H9 (cell line): ENCODE measurements at places on chromosomes 2 and 18.
A peak's percentile ranks its signal among the peaks of the same experiment; 100 is the strongest.

DNA sequence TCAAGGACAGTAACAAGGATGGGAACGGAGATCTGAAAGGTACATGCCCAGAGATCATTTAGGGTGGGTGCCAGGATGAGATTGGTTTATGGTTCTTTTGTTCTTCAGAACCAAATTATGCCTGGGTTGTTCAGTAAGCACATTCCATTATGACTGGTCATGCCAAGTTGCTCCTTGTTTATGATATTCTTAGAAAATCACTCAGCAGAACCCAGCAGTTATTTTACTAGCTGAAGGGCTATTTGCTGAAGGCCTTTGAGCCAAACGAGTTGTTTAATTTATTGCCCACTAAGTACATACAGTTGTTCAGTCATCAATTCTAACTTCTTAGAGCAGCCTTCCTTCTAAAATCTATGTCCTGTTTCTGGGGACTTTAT, 635 bp downstream of the SLC3A1 start:
- DNase-seq: no peak
- no peaks in the 10 kb centered on the region for H3K27me3 ChIP-seq
- no peaks in the 10 kb centered on the region for H3K4me1 ChIP-seq
- no peaks in the 10 kb centered on the region for H3K36me3 ChIP-seq

GRCh38 chr2:84781942-84782716, 98.8 kb downstream of the TRABD2A start:
- H3K4me1 ChIP-seq: peaks cover 2% of the 10 kb centered on the region; the same call in 1 of the 2 replicates
- H3K27ac ChIP-seq: no peak overlapping the region
- no peaks in the 10 kb centered on the region for H3K27me3 ChIP-seq
- H3K4me3 ChIP-seq: no peak overlapping the region
- no peak for DNase-seq

DNA sequence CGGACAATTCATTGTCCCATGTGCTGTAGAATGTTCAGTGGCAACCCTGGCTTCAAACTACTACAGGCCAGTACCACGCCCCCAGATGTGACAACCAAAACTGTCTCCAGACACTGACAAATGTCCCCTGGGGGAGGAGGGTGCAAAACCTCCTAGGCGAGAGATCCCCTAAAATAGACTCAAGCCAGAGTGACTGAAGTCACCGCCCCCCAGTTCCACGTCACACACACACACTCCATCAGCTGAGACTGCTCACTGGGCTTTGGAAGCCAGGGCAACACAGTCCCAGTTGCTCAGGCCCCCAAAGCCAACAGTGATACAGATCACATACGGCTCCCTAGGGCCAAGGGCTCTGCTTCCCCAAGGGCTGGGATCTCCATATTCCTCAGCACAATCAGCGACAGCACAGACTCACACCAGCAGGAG, 19.1 kb downstream of the HDAC4 start:
- peaks cover 4% of the 10 kb centered on the region; the same call in 1 of the 2 replicates for H3K4me1 ChIP-seq
- DNase-seq: no peak
- no peak overlapping the region for H3K27ac ChIP-seq
- peaks cover 14% of the 10 kb centered on the region for H3K36me3 ChIP-seq
- no peaks in the 10 kb centered on the region for H3K27me3 ChIP-seq
- H3K4me3 ChIP-seq: peak overlapping the region; percentile 59; the same call in 2 of the 3 replicates

- H3K36me3 ChIP-seq: no peaks in the 10 kb centered on the region
- H3K4me3 ChIP-seq: no peak overlapping the region
- DNase-seq: peak; percentile 63
- H3K27me3 ChIP-seq: no peaks in the 10 kb centered on the region
Observed at GRCh38 chr2:141911485-141912066, 219.2 kb downstream of the LRP1B start.

GRCh38 chr2:126895336-126895735, 3.4 kb upstream of the TEX51 start:
- no peaks in the 10 kb centered on the region for H3K27me3 ChIP-seq
- H3K36me3 ChIP-seq: no peaks in the 10 kb centered on the region
- H3K4me1 ChIP-seq: no peaks in the 10 kb centered on the region
- H3K27ac ChIP-seq: no peak overlapping the region
- no peak overlapping the region for H3K4me3 ChIP-seq
- peak; percentile 22 for DNase-seq

- H3K4me3 ChIP-seq: no peak overlapping the region
- no peaks in the 10 kb centered on the region; the same call in 1 of the 2 replicates for H3K4me1 ChIP-seq
- DNase-seq: no peak
Observed at GRCh38 chr2:181528441-181528840, 71.3 kb downstream of the ITGA4 start.

DNA sequence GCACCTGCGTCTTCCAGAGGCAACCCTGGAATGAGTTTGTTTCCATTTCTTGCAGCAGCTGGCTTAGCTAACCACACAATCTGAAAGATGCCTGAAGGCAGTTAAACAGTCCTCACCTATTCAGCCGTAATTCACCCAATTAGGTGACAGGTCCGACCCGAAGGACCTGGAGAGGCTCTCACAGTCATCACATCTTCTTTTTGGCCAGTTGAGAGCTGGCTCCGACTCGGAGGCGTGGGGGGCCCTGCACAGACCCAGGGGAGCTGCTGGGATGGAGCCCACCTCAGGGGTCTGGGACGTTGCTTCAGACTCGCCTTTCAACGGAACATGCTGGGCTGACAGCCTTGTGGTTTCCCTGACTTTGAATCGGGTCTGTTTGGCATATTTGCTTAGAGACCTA, 187.3 kb downstream of the RTP5 start:
- H3K4me3 ChIP-seq: no peak overlapping the region
- no peaks in the 10 kb centered on the region for H3K4me1 ChIP-seq
- no peak for DNase-seq
- H3K27ac ChIP-seq: no peak overlapping the region
- peaks cover 20% of the 10 kb centered on the region for H3K36me3 ChIP-seq

DNA sequence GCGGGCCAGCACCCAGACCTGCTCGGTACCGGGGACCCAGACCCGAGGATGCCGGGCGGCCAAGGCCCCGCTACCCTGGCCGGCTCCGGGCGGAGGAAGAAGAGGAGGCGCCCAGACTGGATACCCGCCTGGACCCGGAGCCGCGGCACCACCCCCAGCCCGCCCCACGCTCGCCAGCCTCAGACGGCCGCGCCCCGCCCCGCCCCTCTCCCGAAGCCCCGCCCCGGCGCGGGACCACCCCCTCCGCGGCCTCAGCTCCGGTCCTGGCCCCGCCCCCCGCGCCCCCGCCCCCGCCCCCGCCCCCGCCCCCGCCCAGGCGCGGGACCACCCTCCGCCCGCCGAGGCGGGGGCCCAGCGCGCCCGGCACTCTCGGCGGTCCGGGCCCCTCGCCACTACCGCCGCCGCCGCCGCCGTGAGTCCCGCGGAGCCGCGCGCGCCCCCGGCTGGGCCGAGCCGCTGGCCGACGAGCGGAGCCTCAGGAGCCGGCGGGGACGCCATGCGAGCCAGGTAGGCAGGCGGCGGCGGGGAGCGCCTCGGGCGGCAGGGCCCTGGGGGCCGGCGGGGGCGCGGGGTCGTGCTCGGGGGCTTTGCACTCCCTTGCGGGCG, at the start of gene SH3BP4:
SH3BP4 (plus strand) TSS at position 354 of the 606 bp plus-strand sequence. CDS start 82,986 bp downstream, outside the sequence.
- no peak within 1 kb of the TSS for H3K27ac ChIP-seq
- no peaks in the 10 kb centered on the region; the same call in 1 of the 2 replicates for H3K27me3 ChIP-seq
- H3K4me1 ChIP-seq: peaks cover 14% of the 10 kb centered on the region
- peak within 1 kb of the TSS; percentile 89 for H3K4me3 ChIP-seq
- peaks cover 10% of the 10 kb centered on the region for H3K36me3 ChIP-seq
- DNase-seq: peak; percentile 89

GRCh38 chr2:133262893-133263292, 305.4 kb downstream of the NCKAP5 start:
- H3K27ac ChIP-seq: no peak overlapping the region
- DNase-seq: no peak
- H3K27me3 ChIP-seq: no peaks in the 10 kb centered on the region
- no peaks in the 10 kb centered on the region for H3K36me3 ChIP-seq

DNA sequence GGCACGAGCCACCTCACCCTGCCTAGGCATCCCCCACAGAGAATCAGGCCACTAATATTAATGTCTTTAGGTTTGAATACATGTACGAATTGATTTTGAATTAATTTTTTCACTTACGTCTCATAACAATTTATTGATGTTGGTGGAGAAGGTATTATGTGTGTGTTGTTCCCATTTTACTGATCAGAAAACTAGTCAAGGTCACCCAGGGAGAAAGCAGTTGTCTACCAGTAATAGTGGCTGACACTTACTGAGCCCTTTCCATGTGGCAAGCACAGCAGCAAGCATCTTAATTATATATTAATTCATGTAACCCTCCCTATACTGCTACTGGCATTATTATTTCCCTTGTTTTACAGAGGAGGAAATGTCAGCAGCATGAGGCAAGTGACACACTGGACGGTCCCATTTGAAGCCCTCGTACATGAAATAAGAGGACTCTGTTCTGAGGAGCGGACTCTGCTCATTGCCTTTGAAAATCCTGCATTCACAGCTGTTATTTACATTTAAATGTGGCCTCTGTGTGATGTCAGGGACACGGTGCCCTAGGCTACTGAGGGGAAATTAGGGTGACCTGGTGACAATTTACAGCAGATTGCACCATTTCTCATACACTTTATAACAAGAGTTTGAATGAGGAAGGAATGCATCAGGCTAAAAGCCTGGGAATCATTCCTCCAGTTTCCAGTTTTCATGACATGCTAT, 30.9 kb upstream of the KCNE4 start:
- H3K36me3 ChIP-seq: peaks cover 5% of the 10 kb centered on the region; the same call in 1 of the 2 replicates
- no peaks in the 10 kb centered on the region for H3K27me3 ChIP-seq
- peaks cover 5% of the 10 kb centered on the region; the same call in 1 of the 2 replicates for H3K4me1 ChIP-seq
- DNase-seq: no peak

GRCh38 chr2:19244460-19245363, 113.7 kb downstream of the OSR1 start:
- no peaks in the 10 kb centered on the region for H3K4me1 ChIP-seq
- H3K27me3 ChIP-seq: no peaks in the 10 kb centered on the region
- no peak overlapping the region for H3K4me3 ChIP-seq
- DNase-seq: no peak

DNA sequence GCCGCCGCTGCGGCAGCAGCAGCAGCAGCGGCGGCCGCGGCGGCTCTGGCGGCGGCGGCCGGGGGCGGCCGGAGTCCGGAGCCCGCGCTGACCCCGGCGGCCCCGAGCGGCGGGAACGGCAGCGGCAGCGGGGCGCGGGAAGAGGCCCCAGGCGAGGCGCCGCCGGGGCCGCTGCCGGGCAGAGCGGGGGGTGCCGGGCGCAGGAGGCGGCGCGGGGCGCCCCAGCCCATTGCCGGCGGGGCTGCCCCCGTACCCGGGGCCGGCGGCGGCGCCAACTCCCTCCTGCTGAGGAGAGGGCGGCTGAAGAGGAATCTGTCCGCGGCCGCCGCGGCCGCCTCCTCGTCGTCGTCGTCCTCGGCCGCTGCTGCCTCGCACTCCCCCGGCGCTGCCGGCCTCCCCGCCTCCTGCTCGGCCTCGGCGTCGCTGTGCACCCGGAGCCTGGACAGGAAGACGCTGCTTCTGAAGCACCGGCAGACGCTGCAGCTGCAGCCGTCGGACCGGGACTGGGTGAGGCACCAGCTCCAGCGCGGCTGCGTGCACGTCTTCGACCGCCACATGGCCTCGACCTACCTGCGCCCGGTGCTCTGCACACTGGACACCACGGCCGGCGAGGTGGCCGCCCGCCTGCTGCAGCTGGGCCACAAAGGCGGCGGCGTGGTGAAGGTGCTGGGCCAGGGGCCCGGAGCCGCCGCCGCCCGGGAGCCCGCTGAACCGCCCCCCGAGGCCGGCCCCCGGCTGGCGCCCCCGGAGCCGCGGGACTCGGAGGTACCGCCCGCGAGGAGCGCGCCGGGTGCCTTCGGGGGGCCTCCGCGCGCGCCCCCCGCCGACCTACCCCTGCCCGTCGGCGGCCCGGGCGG, 646 bp downstream of the PHLPP1 start:
- peaks cover 13% of the 10 kb centered on the region for H3K36me3 ChIP-seq
- H3K4me1 ChIP-seq: no peaks in the 10 kb centered on the region
- peak overlapping the region; percentile 80 for H3K4me3 ChIP-seq
- no peaks in the 10 kb centered on the region for H3K27me3 ChIP-seq

DNA sequence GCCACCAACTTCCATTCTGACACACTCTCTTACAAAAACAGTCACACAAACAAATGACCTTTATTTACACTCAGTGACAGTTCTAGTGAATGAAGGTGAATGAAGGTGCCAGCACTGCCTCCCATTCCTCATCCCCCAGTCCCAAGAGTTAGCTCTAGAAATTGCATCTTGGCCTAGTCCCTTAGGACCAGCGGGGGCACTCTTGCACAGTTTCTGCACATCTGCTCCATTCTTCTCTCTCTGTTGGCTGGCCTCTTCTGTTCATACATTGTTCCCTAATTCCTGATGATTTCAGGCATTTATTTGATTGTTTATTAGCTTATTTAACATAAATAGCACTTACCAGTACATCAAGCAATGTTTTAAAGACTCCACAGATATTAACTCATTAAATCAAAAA, 30.9 kb downstream of the GAREM1 start:
- H3K27me3 ChIP-seq: no peaks in the 10 kb centered on the region
- DNase-seq: peak; percentile 33
- H3K36me3 ChIP-seq: no peaks in the 10 kb centered on the region
- no peak overlapping the region for H3K4me3 ChIP-seq
- H3K27ac ChIP-seq: no peak overlapping the region
